NCI-H82 (cell line): ENCODE measurements at places on chromosomes 3 and 15.

GRCh38 chr3:164418414-164418813 lies 659.9 kb downstream of the SI start:
- peak; percentile 45 for DNase-seq

- no peak for DNase-seq
These were observed 170.4 kb upstream of the LPP start for GRCh38 chr3:187983484-187984124.

GRCh38 chr3:196502775-196503195 lies 783 bp downstream of the RNF168 start:
- DNase-seq: peak; percentile 68

DNA sequence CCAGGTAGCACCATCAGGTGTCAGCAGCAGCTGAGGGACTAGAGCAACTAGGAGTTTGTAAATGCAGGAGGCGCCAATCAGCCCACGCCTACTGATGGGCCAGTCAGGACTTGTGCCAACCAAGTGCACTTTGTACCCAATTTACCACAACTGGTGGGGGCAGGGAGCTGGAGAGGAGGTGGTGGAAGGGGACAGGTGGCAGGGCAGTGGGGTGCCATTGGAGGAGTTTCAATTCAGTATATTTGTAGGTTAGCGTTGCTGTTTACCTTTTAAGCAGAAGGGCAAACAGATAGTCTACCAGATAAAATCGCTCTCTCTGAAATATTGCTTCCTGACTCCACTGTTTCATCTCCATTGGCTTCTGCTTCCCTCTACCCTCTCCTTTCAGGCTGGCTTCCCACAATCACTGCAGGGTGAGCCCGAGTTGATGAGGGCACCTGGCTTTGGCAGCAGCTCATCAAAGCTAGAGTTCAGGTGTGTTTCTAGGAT lies 75.7 kb downstream of the TRIM69 start:
- DNase-seq: no peak

DNA sequence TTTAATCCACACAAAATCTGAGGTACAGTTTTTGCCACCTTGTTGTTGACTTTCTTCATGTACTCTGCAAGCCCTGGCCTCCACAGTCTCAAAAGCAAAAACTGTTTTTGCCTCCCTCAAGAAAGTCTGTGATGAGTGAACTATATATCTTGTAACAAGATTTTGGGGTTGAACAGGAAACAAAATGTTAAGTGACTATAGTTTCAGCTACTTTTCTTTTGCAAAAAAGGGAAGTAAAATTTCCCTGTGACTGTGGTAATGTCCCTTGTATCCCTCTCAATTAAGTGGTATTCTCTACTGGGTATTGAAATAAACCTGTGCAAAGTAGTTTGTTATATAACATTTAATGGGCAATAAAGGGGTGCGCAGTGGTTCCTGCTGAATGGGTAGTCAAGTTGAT lies 21.3 kb upstream of the SCAANT1 start:
- DNase-seq: no peak

- DNase-seq: no peak
These were observed 13.0 kb downstream of the MRPL46 start for GRCh38 chr15:88454236-88454635.

GRCh38 chr15:40549894-40550293 lies 14.9 kb downstream of the CCDC32 start:
- DNase-seq: no peak

DNA sequence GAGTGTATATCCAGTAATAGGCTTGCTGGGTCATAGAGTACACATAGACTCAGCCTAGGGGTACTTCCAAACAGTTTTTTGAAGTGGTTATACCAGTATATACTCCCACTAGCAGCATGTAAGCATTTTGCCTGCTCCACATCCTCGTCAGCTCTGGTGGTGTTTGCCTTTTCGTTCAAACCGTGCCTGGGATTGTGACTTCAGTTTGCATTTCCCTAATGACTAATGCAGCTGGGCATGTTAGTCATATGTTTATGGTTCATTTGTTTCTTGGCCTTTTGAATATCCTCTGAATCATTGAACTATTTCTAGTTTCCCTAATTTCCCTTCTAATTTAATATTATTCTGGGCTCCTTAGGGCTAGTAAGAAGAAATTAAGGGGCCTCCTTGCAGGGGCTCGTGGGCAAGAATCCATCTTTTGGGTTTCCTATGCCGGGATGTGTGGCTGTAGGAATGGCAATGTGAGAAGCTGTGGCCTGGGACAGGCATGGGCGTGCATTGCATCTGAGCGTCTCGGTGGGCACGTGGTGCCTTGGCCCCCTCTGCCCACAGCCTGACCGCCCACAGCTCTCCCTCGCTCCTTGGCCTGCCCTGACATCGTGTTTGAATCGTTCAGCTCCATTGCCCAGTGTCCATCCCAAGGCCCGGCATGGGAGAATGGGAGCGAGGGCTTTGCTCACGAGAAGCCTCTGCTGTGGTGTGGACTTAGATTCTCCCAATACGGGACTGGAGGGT lies 26.4 kb downstream of the FAH start:
- no peak for DNase-seq

GRCh38 chr3:72560846-72561675 lies 287.2 kb downstream of the SHQ1 start:
- DNase-seq: no peak

DNA sequence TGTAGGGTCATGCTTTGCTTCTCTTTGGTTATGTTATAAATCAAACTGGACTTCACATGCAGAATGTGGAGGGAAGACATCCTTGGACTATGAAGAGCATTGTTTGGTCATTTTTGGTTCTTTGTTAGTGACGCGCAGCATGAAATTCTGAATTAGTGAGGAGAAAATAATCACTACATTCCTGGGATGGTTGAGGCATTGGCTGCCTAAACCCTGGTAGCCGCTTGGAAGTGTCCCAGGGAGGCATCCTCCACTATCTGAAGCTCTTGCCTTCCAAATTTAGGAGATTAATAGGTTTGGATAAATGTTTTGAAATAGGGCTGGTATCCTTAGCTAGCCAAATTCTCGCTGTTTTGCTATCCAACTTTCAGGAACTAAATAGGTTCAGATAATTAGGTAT lies 96.2 kb downstream of the CLSTN2 start:
- DNase-seq: no peak

- no peak for DNase-seq
These were observed 353.6 kb downstream of the SHQ1 start for GRCh38 chr3:72494626-72495025.

GRCh38 chr3:126257174-126257573 lies 76.8 kb upstream of the ALDH1L1 start:
- no peak for DNase-seq

- no peak for DNase-seq
These were observed 191.9 kb upstream of the POU1F1 start for GRCh38 chr3:87468235-87468634.

DNA sequence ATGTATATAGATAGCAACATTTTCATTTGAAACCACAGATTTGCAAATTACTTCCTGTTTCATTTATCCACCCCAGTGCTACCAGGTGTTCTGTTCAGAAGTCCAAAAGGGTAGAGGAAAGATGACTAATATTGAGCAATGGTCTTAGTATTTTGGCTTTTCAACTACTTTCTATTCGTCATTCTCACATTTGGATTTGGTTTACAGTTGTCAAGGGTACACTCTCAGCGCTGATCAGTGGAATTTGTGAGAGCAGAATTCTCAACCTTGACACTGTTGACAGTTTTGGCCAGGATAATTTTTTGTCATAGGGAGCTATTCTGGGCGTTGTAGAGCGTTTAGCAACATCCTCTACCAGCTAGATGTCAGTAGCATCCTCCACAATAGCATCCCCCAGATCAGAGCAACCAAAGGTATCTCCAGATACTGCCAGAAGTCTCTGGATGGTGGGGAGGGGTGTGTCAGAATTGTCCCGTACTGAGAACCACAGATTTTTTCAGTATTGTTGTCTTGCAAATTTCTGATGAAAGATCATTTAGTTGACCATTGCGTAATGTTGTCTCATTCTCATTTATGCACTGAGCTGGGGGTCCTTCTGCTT lies 4.2 kb downstream of the HMCES start:
- DNase-seq: no peak

DNA sequence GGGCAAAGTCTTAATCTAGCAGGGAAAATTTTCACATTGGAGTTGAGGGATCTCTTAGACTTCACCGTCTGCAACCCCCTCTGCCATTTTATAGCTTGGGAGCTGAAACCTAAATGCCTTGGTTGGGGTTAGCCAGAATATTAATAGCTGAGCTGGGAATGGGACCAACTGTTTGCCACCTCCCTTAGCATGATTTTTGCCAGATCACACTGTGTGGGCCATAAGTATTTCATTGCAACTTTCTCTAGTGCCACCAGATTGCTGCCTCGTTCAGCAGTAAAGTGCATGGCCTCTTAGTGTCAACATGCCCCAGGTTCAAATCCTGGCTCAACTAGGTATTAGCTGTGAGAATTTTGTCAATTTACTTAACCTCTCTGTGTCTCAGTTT lies 55.9 kb upstream of the ABHD17C start:
- no peak for DNase-seq

DNA sequence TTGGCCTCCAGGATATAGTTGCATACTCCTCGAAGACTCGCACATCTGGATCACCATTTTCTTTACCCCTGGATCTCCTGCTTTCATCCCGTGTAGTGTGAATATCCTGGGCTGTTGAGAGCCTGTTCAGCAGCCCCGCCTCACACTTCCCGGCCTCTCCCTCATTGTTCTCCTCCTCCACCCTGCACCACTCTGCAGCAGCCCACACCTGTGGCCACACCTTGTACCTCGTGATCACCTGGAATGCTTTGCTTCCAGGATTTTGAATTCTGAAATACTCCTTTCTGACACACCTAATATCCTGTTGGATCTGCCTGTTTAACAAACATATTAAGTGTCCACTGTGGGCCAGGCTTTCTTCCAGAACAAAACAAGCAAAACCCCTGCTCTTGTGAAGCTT lies 14.4 kb downstream of the ABHD17C start:
- no peak for DNase-seq

DNA sequence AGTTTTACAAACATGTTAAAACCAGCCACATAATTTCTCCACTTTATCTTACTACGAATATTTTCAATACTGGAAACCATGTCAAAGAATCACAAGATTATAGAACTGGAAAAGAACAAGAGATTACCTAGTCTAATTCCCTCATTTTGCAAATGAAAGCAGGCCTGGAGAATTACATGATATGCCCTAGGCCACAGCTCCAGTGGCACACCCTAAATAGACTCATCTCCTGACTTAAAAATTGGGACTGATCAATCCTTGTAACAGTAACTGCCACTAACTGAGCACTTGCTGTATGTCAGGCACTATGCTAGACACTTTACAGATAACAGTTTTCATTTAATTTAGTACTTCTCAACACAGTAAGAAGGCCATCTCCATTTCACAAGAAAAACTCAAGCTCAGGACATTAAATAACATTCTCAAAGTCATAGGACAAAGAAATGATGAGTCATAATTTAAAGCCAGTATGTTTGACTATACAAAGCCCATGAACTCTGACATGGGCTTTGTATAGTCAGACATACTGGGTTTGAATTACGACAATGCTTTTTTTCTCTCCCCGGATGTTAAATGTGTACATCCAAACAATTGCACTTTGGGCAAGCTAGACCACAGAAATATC lies 9.4 kb downstream of the IGSF11 start:
- DNase-seq: peak; percentile 70

- DNase-seq: no peak
These were observed 146.6 kb upstream of the TPM1 start for GRCh38 chr15:62895905-62896316.

DNA sequence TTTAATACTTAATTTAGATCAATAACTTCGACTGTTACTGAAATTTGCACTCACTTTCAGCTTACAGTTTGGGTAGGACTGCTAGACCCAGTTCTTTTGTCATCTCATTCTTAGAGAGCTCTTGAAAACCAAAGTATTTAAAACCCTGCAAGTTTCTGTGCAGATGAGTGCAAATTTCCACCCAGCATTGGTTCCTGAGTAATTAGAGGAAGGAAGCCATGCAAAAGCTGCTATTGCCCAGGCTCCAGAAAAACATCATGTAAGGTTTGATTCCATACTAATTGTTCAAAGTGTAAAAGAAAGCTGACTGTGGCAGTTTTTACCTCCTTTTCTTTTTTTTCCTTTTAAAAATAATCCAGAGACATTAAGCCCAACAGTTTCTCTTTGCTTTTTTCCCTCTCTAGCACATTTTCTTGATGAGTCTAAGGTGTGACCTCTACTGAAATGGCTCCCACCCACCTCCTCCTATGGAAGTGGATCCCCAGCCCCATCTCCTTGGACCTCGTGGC lies 30.3 kb downstream of the ABHD2 start:
- DNase-seq: no peak

GRCh38 chr3:140308535-140308934 lies 369.3 kb upstream of the TRIM42 start:
- no peak for DNase-seq

- no peak for DNase-seq
These were observed 20.8 kb downstream of the RAB6B start for GRCh38 chr3:133874761-133875438.

GRCh38 chr3:99430348-99431134 lies 207.9 kb upstream of the COL8A1 start:
- DNase-seq: no peak
